ENCODE measurements at places on chromosomes 7 and 10. TPM values are rescaled to one million over a fixed set of nuclear protein-coding genes. Genes with fewer than 3 reads are reported as not detected.

- no peak for DNase-seq
These were observed 57.6 kb downstream of the MALSU1 start for GRCh38 chr7:23356726-23357125.

GRCh38 chr10:89296220-89296648, 5.6 kb upstream of the IFIT2 start:
- DNase-seq: peak; percentile 57

GRCh38 chr10:102605712-102606111, 38.6 kb upstream of the TRIM8 start:
- DNase-seq: no peak

DNA sequence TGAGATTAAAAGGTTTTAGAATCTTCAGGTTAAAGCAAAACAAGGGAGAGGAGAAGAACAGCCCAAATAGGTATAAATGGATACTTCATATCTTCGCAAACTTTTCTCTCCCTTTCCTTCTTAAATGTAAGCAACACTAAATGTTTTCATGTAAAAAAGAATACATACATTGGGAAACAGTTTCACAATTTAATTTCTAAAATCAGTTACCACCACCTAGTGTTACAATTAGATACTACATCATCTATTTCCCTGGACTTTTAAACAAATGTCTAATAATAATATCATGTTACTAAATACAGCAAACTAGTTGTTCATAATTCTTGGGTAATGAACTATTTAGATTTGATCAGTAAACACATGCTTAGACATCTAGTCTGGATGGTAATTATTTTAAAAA, 35.8 kb downstream of the MINDY3 start:
- DNase-seq: no peak

Gene ADAMTS14
- total RNA-seq: 0.45 TPM

DNA sequence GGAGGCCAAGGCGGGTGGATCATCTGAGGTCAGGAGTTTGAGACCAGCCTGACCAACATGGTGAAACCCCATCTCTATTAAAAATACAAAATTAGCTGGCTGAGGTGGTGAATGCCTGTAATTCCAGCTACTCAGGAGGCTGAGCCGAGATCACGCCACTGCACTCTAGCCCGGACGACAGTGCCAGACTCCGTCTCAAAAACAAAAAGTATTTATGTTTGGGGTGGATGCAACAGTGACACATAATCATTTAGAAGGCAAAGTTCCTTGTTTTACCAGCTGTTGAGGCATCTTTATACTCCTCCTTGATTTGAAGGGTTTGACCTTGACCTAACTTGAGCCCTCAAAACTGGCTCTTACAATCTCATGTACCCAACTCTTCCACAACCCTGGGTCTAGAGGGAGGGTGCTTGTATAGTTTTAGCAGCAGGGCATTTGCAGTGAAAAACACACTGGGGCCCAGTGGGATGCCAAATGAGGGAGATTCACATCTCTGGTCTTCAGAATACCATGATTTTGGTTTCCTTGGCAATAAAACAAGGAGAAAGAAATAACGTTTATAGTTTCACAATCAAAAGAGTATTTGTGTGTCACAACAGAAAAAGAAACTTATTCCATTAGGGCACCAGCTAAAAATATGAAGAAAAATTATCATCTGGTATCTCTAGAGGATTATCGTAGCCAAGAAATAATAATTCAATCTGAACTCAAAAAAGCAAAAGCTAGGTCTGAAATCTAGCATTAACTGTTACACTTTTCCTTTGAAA, 14.2 kb upstream of the TMEM254 start:
- no peak for DNase-seq

- DNase-seq: no peak
These were observed 9.9 kb downstream of the NYAP1 start for GRCh38 chr7:100493476-100494264.

GRCh38 chr10:16909271-16909767, 92.1 kb upstream of the RSU1 start:
- DNase-seq: no peak

- peak; percentile 29 for DNase-seq
These were observed 15.6 kb upstream of the FXYD4 start for GRCh38 chr10:43355749-43356371.

- DNase-seq: no peak
These were observed 269.3 kb downstream of the POLR1F start for GRCh38 chr7:19439517-19439916.

GRCh38 chr10:131727560-131727959, 173.2 kb upstream of the PPP2R2D start:
- DNase-seq: no peak

DNA sequence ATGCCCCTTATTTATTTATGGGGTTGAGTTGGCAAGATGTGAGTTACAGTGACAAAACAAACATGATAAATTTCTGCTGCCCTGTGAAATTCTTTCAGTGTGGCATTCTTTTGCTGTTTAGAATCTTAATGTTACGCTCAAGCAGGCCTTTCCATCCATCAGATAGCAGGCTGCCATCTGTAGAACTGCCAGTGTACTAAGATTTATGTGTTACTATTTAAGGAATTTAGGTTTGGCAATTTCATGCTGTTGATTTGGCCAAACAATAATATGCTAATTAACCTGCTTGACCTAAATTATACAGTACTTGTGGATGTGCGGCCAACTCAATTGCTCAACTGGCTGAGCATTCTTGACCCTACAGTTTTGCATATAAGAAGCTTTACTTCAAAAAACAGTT, 477.7 kb upstream of the TPK1 start:
- DNase-seq: no peak

GRCh38 chr10:132888898-132889490, 53.4 kb downstream of the CFAP46 start:
- peak; percentile 14 for DNase-seq

GRCh38 chr10:106582291-106582690, 582.2 kb downstream of the SORCS1 start:
- peak; percentile 60 for DNase-seq

GRCh38 chr7:55573234-55573900, 1.1 kb upstream of the VOPP1 start:
- DNase-seq: no peak

DNA sequence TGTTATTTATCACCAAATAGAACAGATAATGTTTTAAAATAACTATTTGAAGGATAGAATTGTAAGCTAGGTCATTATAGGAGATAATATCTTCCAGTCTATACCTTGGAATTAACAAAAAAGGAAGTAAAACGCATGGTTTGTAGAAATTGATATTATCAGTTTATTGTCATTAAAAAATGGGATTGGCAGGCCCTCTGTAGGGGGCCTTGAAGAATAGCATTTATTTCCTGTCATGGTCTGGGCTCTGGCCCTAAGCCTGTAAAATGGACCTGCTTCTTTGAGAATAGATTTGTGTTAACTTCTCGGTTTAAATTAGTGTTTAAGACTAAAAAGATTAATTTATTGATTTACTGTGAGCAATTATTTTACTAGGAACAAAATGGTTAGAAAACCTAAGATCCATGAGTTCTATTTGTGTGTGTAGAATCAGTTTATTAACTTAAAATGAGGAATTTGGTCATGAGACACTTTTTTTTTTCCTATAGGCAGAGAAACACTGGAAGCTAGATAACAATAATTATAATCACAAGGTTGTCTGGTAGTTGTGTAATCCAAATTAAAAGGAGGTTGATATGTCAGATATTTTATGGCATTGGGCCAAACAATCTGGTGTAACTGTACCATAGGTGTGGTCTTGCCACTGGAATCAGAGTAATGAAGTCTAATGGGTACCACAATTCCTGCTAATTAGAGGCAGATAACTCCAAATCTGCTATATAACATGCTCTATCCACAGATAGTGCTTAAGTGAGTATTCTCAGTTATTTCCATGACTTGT, 197.4 kb upstream of the FOXP2 start:
- DNase-seq: no peak

GRCh38 chr7:11082552-11083213, 109.0 kb downstream of the PHF14 start:
- DNase-seq: no peak

Gene SHTN1
- total RNA-seq: 6.3 TPM

Gene ITGB8
- 107 TPM for total RNA-seq
